CD4-positive, alpha-beta T cell treated with Interleukin-10 for 1 hour (primary cell): ENCODE measurements at places on chromosomes 12 and 14.
A peak's percentile ranks its signal among the peaks of the same experiment; 100 is the strongest.

GRCh38 chr12:47817272-47818006 is 2.3 kb downstream of the HDAC7 start:
- peak; percentile 45 for DNase-seq

- peak; percentile 77 for DNase-seq
Measured at GRCh38 chr14:74618078-74618952, 6.3 kb upstream of the LTBP2 start.

- no peak for DNase-seq
Measured at GRCh38 chr12:115206801-115207200, 522.8 kb upstream of the TBX3 start.

DNA sequence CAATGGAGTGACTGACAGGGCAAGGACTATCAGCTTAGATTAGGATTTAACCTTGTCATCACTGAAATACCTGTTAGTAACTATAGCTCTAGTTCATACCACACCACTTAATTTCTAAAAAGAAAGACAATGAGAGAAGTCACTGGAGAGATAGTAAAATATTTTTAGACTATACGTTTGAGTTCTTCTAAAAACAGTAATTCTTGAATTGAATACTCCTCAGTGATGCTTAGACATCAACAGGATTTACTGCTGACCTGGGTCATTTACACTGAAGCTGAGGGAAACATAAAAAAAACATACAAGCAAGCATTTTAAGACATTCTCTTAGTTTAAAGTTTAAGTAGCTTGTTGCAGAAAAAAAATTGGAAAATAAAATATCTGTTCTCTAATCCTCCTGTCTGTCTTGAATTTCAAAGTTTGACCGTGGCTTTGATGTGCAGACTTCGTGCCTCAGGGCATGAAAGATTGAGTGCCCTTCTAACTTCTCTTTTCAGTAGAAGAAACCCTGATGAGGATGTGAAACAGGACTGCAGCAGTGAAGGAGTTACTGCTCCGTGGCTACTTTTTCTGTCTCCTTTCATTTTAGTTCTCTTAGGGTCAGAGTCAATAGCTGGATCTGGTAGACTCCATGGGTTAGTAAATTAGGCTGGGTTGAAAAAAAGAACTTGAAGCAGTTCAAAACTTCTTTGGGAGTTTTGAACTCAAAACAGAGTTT is 172.2 kb downstream of the PTPRO start:
- DNase-seq: no peak

DNA sequence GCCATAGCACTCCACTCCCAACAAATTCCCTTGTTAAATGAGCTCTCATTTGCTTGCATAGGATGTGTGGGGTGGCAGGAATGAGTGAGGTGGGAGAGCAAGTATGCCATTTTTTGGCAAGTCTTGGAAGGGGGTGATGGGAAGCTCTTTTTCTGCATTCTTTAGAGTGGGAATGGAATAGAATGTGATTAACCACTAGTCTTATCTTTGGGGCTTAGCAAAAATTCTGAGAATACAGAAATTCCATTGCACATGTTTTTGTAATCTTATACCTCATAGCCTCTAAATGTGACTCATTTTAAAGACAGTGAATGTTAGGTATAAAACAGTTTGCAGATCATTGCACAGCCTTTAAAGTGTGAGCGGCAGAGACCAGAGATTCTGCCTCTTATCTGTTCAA is 28.4 kb upstream of the NEDD1 start:
- DNase-seq: no peak

DNA sequence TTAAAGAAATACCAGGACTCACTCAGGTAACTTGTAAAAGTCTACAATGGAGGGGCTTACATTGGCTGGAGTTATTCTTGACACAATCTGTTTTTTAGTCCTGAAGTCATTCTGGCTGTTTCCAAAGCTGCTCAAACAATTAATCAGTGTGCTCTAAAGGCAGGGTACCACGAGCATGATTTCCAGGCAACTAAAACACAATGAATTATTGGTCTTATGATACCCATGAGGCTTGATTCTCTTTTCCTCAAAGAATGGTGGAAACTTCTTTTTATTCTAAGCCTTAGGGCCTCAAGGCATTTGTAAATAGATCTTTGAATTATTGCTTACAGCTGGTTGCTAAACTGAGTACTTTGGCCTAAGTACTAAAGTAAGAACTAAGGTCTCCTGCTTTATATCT is 199.8 kb upstream of the PDZRN4 start:
- DNase-seq: no peak

DNA sequence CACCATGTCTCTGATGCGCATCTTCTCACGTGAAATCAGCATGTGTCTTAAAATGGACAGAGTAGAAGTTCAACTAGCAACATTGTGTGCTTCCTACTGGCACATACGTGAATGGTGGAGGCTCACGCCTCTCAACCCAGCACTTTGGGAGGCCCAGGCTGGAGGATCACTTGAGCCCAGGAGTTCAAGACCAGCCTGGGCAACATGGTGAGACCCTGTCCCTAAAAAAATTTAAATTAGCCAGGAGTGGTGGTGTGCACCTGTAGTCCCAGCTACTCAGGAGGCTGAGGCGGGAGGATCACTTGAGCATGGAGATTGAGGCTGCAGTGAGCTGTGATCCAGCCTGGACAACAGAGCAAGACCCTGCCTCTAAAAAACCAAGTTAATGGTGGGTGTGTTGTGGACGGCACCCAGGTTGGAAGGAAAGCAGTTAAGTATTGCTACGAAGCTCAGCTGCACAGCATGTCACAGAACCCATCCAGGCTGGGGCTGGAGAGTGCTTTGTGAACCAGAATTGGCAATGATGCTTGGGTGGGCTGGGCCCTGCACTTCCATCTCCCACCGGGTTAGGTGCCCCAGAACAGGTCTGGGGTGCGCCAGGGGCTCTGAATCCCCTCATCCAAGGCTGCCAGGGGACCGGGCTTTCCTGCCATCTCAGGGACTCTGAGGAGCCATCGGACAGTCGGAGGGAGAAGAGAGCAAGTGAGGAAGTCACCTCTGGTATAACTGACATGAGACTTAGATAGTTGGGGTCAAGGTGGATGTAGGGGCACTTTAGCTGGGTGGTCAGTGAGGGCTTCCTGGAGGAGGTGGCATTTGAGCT is 33.0 kb upstream of the ULK1 start:
- DNase-seq: no peak

DNA sequence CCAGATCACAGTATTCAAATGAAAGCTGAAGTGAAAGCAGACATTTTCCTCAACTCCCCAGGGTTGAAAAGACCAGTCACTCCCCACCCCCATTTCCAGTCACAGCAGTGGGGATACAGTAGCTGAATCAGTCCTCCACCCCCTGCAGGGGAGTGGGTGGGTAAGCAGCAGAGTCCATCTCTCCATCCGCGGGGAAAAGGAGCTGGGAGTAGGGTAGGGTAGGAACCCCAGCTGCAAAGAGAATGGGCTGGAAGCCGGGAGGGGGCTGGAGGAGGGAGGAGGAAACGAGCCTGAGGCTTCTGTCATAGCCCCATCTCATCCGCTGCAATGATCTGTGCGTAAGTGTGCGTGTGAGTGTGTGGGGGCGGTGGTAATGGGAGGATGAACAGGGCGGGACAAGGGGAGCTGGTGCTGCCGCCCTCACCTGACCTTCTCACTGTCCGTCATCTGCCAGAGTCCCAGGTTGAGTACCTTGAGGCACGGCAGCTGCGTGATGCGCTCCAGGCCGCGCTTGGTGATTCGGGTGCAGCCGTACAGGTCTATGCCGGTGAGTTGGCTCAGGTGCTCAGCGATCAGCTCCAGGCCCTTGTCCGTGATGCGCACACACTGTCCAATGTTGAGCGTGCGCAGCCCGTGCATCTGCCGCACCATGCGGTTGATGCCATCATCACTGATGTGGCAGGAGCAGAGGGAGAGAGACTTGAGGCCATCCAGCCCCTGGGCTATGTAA is 1.8 kb downstream of the FBXL14 start:
- DNase-seq: peak; percentile 67
